ENCODE measurements at places on chromosomes 4 and X. TPM values are rescaled to one million over a fixed set of nuclear protein-coding genes. Genes with fewer than 3 reads are reported as not detected.

- no peak for DNase-seq
These were observed 28.8 kb downstream of the REPS2 start for GRCh38 chrX:16975233-16975632.

GRCh38 chr4:130099105-130099504 lies 1003.2 kb downstream of the C4orf33 start:
- no peak for DNase-seq

Gene ARHGAP10
- 10.7 TPM for total RNA-seq

Gene PDCL2
- total RNA-seq, result not detected

DNA sequence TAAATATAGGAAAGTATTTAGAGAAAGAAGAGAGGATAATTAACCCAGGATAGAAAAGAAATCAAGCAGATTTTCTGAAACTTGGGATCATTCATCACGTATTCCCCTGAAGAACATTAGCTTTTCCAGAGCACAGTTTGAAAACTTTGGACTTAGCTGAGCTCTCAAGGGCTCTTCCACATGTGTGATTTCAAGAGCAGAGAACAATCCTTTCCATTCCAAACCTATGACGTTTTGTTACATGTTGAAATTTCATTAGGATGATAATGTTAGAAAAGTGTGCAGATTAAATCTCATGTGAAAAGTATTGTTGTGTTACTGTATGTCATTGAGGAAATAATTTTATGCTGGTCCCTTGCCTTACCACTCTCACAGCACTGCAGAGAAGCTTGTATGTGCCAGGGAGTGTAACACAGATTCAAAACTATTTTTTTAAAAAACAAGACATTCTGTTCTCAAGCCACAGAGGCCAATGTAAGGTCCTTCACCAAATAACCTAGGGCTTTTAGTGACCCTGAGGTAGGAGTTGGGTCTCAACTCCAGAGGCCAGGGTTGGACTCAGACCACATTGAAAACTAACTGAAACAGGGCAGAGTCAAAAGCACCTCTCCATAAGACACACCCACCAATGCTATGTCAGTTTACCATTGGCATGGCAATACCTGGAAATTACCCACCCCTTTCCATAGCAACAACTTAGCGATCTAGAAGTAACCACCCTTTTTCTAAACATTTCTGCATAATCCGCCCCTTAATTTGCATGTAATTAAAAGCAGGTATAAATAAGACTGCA lies 141.3 kb downstream of the ANXA5 start:
- no peak for DNase-seq

Gene FAM184B
- not detected for total RNA-seq

Gene DCAF12L1
- not detected for total RNA-seq

DNA sequence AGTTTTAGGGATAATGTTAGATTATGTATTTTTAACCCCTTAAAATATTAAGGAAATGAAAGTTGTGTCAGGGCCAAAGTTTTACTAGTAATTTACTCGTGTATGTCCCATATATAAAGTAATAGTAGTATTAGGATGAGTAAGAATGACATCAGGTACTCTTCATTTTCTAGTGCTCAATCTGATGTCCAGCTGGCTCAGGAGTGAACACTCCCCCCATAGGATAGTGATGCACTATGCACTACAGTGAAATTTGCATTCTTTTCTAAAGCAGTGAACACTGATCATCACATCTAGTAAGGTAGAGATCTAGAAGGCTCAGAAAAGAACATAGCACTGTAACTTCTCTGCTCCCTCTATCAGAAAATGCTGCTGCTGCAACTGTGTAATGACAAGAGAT lies 409.7 kb downstream of the GLUD2 start:
- no peak for DNase-seq

- no peak for DNase-seq
These were observed 12.2 kb downstream of the IL13RA1 start for GRCh38 chrX:118739577-118739976.

Data from activated CD4-positive, alpha-beta T cell treated with anti-CD3 and anti-CD28 coated beads, Interleukin-2, amount 10 ng/mL, durations not matched to agents 7 days and 5 days (primary cell).